ENCODE measurements at places on chromosomes 7 and 10. TPM values are rescaled to one million over a fixed set of nuclear protein-coding genes. Genes with fewer than 3 reads are reported as not detected.

GRCh38 chr7:38889079-38889478 is 19.9 kb downstream of the VPS41 start:
- H3K36me3 ChIP-seq: no peaks in the 10 kb centered on the region
- DNase-seq: no peak
- H3K4me3 ChIP-seq: no peak overlapping the region
- H3K4me1 ChIP-seq: 0 out of 2 replicates have a peak, but pooled peaks cover 5% of the 10 kb centered on the region

DNA sequence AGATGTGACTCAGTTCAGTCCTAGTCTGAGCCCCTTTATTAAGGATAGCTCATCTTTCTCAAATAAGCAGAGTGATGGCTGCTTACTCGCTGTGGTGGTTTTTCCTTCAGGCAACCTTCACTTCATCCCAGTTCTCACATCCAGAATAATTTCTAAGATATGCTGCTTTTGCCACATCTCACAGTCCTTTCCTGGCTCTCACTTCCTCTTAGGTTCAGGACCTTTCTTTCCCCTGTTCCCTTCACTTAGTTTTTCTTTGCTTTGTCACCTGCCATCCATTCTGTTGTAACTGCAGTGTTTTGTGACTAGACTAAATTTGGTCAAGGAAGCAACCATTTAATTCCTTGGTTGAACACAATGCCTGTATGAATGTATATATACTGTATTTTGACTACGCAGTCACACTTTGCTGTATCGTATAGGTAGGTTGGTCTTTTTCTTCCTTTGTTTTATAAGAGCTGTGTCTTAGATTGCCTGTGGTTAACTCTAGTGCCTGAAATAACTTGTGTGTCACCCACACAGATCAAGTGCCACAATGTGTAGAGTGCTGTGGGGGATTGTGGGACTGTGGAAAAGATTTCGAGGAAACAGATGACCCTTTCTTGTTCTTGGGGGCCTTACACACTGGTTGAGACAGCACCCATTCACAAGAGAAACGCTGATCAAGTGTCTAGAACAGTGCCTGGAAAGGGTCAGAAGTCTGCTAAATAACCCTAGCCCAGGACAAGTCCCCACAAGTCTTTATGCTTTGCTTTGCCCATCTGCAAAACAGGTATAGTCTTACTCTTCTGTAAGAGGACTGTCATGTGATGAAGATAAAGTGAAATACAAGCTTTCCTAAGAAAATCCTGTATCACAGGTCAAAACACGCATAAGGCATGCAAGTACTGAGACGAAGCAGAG is 2.6 kb downstream of the ZNF655 start:
- H3K27me3 ChIP-seq: no peaks in the 10 kb centered on the region
- H3K4me3 ChIP-seq: no peak overlapping the region
- peaks cover 7% of the 10 kb centered on the region for H3K4me1 ChIP-seq

DNA sequence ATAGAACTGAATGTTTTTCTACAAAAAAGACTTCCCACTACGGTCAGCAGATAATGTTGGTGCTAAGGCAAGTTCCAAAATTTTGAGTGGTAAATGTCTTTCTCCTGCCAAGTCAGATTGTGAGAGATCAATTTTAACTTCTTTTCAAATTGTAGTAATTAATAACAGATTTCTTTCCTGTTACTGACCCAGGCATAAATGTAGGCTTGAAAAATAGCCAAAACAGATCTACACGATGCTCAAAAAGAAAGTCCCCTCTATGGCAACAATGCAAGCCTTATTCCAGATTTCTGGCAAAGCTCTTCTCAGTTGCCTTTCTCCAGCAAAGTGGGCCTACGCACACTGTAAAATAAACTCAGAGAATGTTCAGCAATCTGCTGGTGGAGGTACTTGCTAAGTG is 641.0 kb upstream of the NRP1 start:
- H3K36me3 ChIP-seq: no peaks in the 10 kb centered on the region
- H3K27me3 ChIP-seq: no peaks in the 10 kb centered on the region
- no peaks in the 10 kb centered on the region for H3K4me1 ChIP-seq
- no peak overlapping the region for H3K4me3 ChIP-seq

The PLPP4 gene
- 0.31 TPM for total RNA-seq

The C1QL3 gene
- 0.85 TPM for total RNA-seq

- H3K27me3 ChIP-seq: no peaks in the 10 kb centered on the region
- H3K27ac ChIP-seq: no peak overlapping the region
- H3K4me1 ChIP-seq: no peaks in the 10 kb centered on the region
- H3K36me3 ChIP-seq: no peaks in the 10 kb centered on the region
These were observed 18.8 kb upstream of the ZNF862 start for GRCh38 chr7:149819141-149819960.

The ZNF722 gene
- not detected for total RNA-seq

The HIPK2 gene
- total RNA-seq: 16.9 TPM

GRCh38 chr7:136205956-136206355 is 228.8 kb upstream of the MTPN start:
- no peak for DNase-seq
- H3K27ac ChIP-seq: no peak overlapping the region
- H3K27me3 ChIP-seq: no peaks in the 10 kb centered on the region
- no peaks in the 10 kb centered on the region for H3K4me1 ChIP-seq
- no peak overlapping the region for H3K4me3 ChIP-seq

GRCh38 chr10:46016811-46017210 is 13.6 kb downstream of the NCOA4 start:
- H3K4me1 ChIP-seq: peaks cover 21% of the 10 kb centered on the region
- no peak overlapping the region for H3K4me3 ChIP-seq
- H3K27me3 ChIP-seq: no peaks in the 10 kb centered on the region
- H3K36me3 ChIP-seq: peaks cover 3% of the 10 kb centered on the region

GRCh38 chr7:29319719-29320521 is 125.3 kb downstream of the CHN2 start:
- H3K36me3 ChIP-seq: no peaks in the 10 kb centered on the region
- peaks cover 28% of the 10 kb centered on the region for H3K4me1 ChIP-seq
- no peak overlapping the region for H3K27ac ChIP-seq
- DNase-seq: peak; percentile 25

- no peak overlapping the region for H3K4me3 ChIP-seq
- H3K4me1 ChIP-seq: no peaks in the 10 kb centered on the region
- H3K27me3 ChIP-seq: no peaks in the 10 kb centered on the region
- H3K36me3 ChIP-seq: no peaks in the 10 kb centered on the region
- no peak overlapping the region for H3K27ac ChIP-seq
These were observed 8.1 kb downstream of the IL2RA start for GRCh38 chr10:6053816-6054631.

- no peaks in the 10 kb centered on the region for H3K4me1 ChIP-seq
- no peak overlapping the region for H3K27ac ChIP-seq
- no peaks in the 10 kb centered on the region for H3K27me3 ChIP-seq
- DNase-seq: no peak
- H3K4me3 ChIP-seq: no peak overlapping the region
- 0 out of 2 replicates have a peak, but pooled peaks cover 4% of the 10 kb centered on the region for H3K36me3 ChIP-seq
These were observed 38.8 kb downstream of the TBXAS1 start for GRCh38 chr7:139867847-139868246.

DNA sequence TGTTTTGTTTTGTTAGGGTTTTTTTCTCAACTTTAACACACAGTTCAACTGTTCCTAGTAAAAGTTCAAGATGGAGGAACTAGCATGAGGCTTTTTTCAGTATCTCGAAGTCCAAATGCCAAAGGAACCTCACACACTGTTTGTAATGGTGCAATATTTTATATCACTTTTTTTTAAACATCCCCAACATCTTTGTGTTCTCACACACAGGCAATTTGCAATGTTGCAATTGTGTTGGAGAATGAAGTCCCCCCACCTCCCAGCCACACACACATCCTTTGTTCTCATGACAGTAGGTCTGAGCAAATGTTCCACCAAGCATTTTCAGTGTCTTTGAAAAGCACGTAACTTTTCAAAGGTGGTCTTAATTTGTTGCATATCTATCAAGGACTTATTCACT is 120.9 kb downstream of the TWIST1 start:
- peaks cover 4% of the 10 kb centered on the region for H3K4me1 ChIP-seq
- no peaks in the 10 kb centered on the region for H3K27me3 ChIP-seq
- H3K36me3 ChIP-seq: no peaks in the 10 kb centered on the region
- H3K4me3 ChIP-seq: no peak overlapping the region
- H3K27ac ChIP-seq: no peak overlapping the region

DNA sequence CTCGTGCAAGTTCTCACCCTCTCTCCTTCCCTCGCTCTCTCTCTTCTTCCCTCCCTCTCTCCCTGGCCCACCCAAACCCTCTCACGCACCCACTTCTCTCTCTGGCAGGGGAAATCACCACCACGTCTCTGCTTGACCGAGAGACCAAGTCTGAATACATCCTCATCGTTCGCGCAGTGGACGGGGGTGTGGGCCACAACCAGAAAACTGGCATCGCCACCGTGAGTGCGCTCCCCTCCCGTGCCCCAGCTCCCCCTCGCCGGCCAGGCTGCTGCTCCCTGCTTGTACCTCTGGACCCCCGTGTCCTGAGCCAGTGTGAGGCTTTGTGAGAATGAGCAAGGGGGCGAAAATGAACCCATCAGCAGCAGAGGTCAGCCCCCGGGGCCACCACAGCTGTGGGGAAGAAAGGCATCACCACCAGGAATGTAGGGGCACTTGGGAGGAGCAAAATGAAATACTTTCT is 25.5 kb downstream of the C10orf105 start:
- no peak overlapping the region for H3K27ac ChIP-seq
- no peaks in the 10 kb centered on the region for H3K27me3 ChIP-seq
- no peak for DNase-seq
- no peaks in the 10 kb centered on the region for H3K36me3 ChIP-seq
- H3K4me3 ChIP-seq: no peak overlapping the region

GRCh38 chr7:98978672-98979071 is 100.3 kb downstream of the TRRAP start:
- no peaks in the 10 kb centered on the region for H3K4me1 ChIP-seq
- H3K27ac ChIP-seq: no peak overlapping the region
- DNase-seq: no peak
- peaks cover 57% of the 10 kb centered on the region for H3K36me3 ChIP-seq

The HGF gene
- total RNA-seq: 1.1 TPM

The LRIT1 gene
- total RNA-seq: 0.07 TPM

GRCh38 chr7:24922099-24922773 is 57.7 kb downstream of the OSBPL3 start:
- H3K4me1 ChIP-seq: peaks cover 9% of the 10 kb centered on the region
- no peak for DNase-seq
- H3K27me3 ChIP-seq: no peaks in the 10 kb centered on the region
- no peak overlapping the region for H3K27ac ChIP-seq
- no peak overlapping the region for H3K4me3 ChIP-seq

- no peaks in the 10 kb centered on the region for H3K4me1 ChIP-seq
- no peak overlapping the region for H3K4me3 ChIP-seq
- H3K27me3 ChIP-seq: no peaks in the 10 kb centered on the region
- H3K27ac ChIP-seq: no peak overlapping the region
- no peak for DNase-seq
These were observed 30.4 kb upstream of the ELFN1 start for GRCh38 chr7:1639532-1640175.

GRCh38 chr7:47049234-47049774 is 532.6 kb downstream of the TNS3 start:
- no peak overlapping the region for H3K27ac ChIP-seq
- no peak for DNase-seq
- no peak overlapping the region for H3K4me3 ChIP-seq
- H3K4me1 ChIP-seq: no peaks in the 10 kb centered on the region
- H3K27me3 ChIP-seq: no peaks in the 10 kb centered on the region

- H3K27me3 ChIP-seq: no peaks in the 10 kb centered on the region
- no peaks in the 10 kb centered on the region for H3K4me1 ChIP-seq
- no peak for DNase-seq
- no peak overlapping the region for H3K27ac ChIP-seq
These were observed 44.3 kb downstream of the CACUL1 start for GRCh38 chr10:118710487-118710886.

The MDFIC gene
- 5.2 TPM for total RNA-seq

The MUC12 gene
- total RNA-seq: 3.8 TPM

DNA sequence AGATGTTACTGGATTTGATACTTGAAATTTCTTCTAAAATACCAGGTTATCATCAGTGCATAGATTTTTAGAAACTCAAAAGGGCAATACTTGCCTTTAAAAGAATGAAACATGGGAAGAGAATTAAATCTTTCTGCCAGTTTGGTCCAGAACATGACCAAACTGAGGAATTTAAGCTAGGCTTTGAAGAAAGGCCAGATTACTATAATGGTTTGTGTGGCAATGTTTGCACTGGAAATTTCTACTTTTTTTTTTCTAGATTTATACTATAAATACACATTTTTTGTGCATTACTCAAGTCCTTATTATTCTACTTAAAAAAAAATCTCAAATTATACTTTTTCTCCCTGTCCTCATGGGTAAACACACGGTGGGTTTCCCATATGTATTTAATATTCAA is 9.2 kb downstream of the MKX start:
- H3K4me1 ChIP-seq: peaks cover 7% of the 10 kb centered on the region
- DNase-seq: no peak
- no peak overlapping the region for H3K27ac ChIP-seq
- no peaks in the 10 kb centered on the region for H3K36me3 ChIP-seq
- no peak overlapping the region for H3K4me3 ChIP-seq
